ELR (cell line): ENCODE measurements at places on chromosomes 4 and X.
A peak's percentile ranks its signal among the peaks of the same experiment; 100 is the strongest.

GRCh38 chrX:33434256-33435092 is 223.1 kb upstream of the DMD start:
- peak; percentile 28 for DNase-seq

GRCh38 chr4:121199742-121200561 is 35.8 kb upstream of the TNIP3 start:
- no peak for DNase-seq

DNA sequence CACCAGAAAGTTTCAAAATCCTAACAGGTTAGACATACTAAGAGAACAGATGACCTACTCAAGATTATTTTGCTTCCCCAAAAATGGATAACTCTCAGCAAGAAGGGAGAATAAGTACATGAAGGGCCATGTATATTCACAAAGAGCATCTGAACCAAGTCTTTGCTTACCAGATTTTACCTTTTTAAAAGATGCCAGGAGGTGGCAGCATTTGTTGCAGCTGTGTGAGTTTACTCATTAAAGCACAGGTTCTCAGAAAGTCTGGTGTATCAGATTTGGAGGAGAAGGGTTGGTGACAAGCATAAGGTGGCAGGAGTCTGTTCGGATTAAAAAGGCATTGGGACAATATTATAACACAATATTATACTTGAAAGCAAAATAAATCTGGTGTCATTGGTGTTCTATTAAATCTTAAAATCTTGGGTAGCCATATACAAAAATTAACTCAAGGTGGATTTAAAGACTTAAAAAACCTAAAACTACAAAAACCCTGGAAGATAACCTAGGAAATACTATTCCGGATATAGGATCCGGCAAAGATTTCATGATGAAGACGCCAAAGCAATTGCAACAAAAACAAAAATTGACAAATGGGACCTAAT is 51.3 kb upstream of the NFKB1 start:
- DNase-seq, result peak; percentile 69

- no peak for DNase-seq
These were observed 27.0 kb upstream of the TMEM131L start for GRCh38 chr4:153438916-153439756.

- no peak for DNase-seq
These were observed 512 bp upstream of the ANTXR2 start for GRCh38 chr4:80073473-80074008.

- DNase-seq, result peak; percentile 51
These were observed 5.4 kb upstream of the ACSL1 start for GRCh38 chr4:184831153-184831552.

DNA sequence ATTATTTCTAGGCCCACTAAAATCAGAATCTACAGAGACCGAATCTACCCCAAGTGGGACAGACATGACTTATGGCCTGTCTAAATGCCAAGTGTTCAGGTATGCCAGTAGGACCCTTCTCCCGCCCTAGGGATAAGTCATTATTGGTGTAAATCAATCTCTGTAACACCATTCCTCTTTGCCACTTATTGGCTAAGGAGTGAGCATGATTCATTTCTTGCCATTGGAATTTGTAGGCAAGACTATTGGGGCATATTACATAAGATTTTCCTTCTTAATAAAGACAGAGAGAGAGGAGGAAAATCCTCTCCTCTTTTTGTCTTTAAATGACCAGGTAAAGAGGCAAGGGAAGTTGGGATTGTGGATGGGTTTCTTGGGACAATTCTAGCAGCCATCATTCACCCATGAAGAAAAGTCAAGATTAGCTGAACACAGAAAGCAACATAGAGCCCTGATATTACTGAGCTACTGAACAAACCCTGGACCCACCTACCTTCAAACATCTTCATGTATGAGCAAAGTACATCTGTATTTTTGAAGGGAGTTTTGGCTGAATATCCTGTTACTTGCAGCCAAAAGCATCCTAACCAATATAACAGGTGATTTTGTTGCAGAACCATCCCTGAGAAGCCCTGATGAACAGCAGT is 2.6 kb downstream of the SLC9B2 start:
- DNase-seq, result peak; percentile 10

DNA sequence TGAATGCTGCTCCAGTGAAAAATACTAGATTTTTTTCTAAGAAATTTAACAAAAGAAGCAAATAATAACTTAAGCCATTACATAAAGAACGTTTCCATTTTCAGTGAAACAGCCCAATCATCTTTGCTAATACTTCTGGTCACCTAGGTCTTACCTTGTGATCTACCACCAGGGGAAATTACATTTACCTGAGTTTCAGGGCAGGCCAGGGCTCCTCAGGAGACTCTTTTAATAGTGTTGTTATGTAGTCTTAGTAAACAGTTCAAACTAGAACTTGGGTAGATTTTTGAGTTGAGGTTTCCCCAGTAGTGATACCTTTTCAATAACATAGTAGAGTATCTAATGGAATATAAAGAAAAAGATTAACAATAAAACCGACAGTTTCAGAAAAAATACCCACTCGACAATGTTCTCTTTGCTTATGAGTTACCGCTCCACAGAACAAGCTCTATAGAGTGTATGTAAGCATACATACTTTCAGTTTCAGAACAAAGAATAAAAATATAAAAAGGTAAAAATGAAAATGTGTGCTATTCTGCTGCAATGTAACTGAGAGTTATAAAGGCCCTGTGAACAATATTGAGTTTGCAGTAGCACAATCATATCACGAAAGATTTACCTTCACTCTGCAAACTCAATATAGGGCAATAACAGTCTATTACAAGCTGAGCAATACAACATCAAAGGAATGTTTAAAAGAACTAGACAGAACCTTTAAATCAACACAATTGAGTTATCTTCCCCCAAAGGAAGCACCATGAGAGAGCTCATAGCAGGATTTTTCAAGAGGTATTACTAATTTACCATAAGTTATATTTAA is 165.8 kb downstream of the ATOH1 start:
- DNase-seq, result no peak

DNA sequence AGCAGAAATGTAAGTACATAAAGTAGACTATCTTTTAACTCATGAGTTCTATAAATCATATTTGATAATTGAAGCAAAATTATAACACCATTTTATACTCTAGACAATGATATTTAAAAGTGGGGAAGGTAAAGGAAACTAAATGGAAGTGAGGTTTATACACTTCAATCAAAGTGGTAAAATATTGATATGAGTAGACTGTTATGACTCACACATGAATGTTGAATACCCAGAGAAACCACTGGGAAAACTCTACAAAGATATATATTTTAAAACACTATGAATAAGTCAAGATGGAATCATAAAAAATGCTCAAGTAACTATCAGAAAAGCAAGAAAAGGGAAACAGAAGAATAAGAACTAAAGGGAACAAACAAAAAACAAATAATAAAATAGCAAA is 8.4 kb downstream of the VSIG1 start:
- DNase-seq, result peak; percentile 13

- no peak for DNase-seq
These were observed 408.1 kb downstream of the DCAF12L2 start for GRCh38 chrX:125757794-125758564.

DNA sequence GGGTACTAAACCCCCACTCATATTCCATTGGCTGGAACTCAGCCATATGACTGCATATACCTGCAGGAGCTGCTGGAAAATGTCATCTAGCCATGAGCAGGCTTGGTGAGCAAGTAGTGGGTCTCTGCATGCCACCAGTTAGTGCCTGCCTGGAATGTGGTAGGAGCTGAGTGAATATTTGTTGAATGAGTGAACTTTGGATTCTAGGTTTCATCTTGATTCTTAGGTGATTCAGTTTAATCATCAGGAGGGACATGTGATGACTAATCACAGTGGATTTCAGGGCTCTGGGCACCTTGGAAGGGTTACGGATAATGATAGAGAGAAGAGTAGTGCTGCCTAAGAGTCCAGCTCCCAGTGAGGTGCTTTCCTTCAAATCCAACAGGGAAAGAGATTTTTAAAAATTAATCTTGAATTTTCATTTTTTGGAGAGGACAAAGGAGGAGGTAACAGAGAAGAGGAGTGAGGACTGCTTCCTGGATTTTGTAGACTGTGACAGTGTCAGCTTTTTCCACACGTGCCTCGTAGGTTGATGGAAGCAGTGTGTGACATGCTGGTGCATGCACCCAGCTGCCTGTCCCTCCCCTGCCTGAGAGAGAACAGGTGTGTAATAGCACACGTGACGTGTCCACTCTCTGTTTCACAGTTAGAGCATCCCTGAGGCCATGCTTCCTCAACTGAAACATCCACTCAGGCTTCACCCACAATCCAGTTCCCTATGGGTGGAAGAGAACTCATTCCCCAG is 30.4 kb downstream of the NHS start:
- DNase-seq, result peak; percentile 90

- no peak for DNase-seq
These were observed 697.1 kb downstream of the GRID2 start for GRCh38 chr4:93000910-93001309.

GRCh38 chr4:10107111-10108091 is 9.2 kb downstream of the WDR1 start:
- DNase-seq, result peak; percentile 50

- DNase-seq, result peak; percentile 9
These were observed 298.3 kb downstream of the HS3ST1 start for GRCh38 chr4:11130195-11130970.

GRCh38 chr4:150814873-150815272 is 200.2 kb downstream of the LRBA start:
- peak; percentile 10 for DNase-seq

- peak; percentile 84 for DNase-seq
These were observed 3.5 kb downstream of the EDA2R start for GRCh38 chrX:66635360-66635759.

GRCh38 chr4:79927931-79928330 is 145.1 kb downstream of the ANTXR2 start:
- no peak for DNase-seq

- DNase-seq, result peak; percentile 33
These were observed 46.9 kb upstream of the HSD17B10 start for GRCh38 chrX:53481093-53481492.

DNA sequence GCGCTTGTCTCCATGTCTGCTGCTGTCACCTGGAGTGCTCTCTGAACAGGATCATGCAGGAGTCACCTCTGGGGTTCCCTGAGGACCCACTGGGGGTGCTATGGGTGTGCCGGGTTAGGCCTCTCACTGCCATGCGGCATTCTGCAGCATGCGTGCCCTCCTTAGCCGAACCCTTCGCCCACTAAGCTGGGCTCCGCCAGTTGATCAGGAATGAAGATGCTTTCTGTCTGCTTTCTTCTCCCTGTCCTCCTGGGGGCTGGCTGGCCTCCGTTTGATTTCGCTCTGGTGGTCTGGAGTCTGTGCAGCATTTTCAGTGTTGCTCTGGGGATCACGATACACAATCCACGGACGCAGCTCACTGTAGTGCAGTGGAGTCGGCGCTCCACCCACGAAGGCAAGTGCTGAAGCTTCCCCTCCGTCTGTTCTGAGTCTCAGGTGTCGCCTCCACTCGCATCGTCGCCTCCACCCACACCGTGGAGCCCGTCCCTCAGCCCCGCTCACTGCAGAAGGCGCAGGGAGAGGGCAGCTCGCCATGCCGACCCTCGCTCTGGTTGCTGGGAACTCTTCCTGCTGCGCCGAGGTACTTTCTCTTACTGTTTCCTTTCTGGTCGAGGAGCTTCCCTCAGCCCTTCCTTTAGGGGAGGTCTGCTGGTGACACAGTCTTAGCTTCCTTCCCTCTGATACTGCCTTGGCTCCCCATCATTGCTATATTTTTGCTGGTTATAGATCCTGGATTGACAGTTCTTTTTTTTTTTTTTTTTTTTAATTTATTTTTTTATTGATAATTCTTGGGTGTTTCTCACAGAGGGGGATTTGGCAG is 29.2 kb downstream of the LETM1 start:
- DNase-seq, result no peak

GRCh38 chr4:82515705-82516104 is 46.1 kb downstream of the TMEM150C start:
- DNase-seq, result peak; percentile 24

DNA sequence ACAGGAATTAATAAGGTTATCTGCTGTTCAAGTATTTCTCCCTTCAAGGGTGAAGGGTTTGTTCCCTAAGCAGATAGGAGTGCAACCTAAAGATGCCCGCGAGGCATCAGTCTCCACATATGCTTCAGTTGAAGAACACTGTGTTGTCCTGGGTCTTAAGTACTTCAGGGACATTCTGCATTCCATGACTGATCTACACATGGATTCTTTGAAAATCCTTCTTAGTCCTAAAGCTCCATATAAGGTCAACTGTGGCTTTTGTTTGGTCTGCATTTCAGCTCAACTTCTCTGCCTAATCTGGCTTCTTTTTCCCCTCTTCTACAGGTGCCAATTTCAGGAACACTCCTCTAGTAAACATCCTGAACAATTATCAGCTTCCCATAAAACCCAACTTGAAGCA is 21.8 kb upstream of the CTSO start:
- DNase-seq, result no peak

DNA sequence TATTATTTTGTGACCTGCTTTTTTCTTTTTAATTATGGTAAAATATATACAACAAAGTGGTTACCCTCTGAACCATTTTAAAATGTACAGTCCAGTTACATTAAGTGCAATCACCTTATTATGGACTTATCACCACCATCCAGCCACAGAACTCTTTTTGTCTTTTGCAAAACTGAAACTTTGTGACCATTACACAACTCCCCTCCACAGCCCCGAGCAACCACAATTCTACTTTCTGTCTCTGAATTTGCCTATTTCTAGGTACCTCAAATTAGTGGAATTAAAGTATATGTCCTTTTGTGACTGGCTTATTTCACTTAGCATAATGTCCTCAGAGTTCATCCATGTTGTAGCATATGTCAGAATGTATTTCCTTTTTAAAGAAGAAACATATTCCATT is 39.3 kb upstream of the WWC2 start:
- no peak for DNase-seq

DNA sequence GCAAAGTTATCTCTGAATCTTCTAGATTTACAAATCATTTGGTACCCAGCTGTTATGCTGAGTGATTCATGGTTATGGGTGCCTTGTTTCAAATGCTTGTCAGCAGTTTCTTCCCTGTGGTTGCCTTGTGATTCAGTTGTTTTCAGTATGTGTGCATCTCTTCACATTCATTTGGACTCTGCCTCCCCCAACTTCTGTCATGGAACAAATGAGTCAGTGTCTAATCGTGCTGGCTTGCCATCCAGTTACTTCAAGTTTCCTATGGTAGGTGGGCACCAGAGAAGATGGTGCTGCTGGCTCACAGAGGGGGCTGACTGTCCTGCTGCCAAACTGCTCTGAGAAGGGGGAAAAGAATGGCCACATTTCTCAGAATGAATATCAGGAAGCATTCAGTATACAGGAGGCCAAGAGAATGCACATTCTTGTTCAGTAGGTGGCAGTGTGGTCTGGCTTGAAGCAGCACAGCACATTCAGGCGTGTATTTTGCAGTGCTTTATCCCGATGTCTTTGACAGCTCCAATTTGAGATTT is 260.9 kb downstream of the GLUD2 start:
- DNase-seq, result peak; percentile 3

GRCh38 chr4:173913496-173913895 is 370.0 kb downstream of the FBXO8 start:
- DNase-seq, result no peak
